Activated naive CD4-positive, alpha-beta T cell treated with anti-CD3 and anti-CD28 coated beads, Interleukin-2, amount 50 U/mL, for 72 hours (primary cell): ENCODE measurements at places on chromosomes 5 and 9.

DNA sequence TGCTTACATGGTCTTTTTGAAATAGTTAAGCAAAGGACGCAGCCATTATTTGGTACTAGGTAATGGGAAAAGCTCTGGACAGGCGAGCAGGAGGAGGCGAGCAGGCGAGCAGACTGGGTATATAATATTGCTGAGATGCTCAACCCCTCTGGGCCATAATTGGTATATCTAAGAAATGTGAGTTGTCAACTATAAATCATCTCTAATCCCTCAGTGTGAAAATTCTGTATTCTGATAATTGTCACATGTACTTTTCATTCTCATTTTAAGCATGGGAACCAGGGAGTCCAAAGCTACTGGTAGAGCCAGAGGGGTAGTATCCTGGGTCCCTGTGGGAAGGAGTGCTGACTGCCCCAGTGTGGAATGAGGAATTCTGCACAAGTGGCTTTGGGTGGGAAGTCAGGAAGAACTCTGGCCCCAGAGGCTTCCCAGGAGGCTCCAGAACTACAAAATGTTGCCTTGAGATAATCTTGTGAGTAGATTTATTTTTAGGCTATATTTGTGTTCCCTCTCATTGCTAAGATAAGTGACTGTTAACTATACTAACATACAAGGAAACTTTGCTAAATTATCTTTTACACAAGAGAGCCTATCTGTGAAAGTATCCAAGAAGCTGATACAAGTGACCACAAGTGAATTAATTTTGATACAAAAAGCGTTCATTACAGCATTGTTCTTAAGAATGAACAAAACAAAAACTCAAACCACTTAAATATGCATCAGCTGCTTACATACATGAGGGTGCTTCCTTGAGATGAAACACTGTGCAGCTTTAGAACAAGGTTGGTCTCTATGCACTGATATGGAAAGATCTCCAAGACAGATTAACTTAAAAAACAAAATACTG, 70.5 kb upstream of the TNFAIP8 start:
- DNase-seq: no peak

DNA sequence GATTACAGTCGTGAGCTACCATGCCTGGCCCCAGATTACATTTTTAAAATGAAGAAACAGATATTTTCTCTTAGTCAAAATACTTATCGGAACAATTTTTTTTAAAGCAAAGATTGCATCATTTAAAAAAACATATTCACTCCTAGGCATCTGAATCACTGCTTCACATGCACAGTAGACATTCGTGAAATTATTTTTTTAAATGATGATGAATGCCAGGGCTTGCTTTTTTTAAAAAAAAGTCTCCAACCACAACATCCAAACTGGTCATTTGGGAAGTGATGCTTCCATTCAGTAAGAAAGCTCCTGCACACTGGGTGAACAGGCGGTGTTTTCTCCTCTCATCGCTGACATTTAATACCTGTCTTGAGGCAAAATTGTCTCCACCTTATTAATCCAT, 223.0 kb upstream of the DMRT1 start:
- no peak for DNase-seq

DNA sequence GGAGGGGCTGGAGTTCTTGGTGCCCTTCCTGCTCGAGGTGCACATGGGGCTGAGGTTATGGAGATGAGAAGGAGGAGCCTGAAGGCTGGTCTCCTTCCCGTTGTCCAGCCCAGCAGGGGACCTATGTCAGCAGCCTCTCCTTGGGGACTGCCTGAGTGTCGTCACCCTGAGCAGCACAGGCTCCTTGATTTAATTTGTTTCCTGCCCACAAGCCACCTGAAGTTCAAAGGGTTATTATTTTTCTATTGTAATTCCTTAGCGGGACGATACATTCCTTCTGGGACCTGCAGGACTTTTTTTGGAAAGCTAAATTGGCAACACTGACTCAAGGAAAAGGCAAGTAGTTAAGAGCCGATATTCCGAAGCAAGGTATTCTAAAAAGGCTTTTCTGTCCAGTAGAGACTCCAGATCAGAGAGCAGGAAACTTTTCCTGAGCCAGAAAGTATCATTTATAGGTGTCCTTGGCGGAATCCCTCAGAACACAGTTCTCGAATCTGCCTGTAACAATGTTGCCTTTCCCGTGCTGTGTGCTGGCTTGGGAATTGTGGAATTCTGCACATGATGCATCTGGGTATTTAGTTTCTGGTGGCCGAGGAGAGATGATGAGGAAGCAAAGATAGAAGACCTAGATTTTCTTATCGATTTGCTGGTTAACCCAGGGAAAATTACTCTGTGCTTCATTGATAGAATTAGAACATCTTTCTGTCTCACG, 55.4 kb downstream of the ARHGAP26 start:
- no peak for DNase-seq

- no peak for DNase-seq
These were observed 56.6 kb downstream of the KCNN2 start for GRCh38 chr5:114418176-114419066.

GRCh38 chr5:56922922-56923321, 13.5 kb downstream of the SETD9 start:
- DNase-seq: no peak

- no peak for DNase-seq
These were observed 8.9 kb upstream of the RXRA start for GRCh38 chr9:134317400-134317789.

DNA sequence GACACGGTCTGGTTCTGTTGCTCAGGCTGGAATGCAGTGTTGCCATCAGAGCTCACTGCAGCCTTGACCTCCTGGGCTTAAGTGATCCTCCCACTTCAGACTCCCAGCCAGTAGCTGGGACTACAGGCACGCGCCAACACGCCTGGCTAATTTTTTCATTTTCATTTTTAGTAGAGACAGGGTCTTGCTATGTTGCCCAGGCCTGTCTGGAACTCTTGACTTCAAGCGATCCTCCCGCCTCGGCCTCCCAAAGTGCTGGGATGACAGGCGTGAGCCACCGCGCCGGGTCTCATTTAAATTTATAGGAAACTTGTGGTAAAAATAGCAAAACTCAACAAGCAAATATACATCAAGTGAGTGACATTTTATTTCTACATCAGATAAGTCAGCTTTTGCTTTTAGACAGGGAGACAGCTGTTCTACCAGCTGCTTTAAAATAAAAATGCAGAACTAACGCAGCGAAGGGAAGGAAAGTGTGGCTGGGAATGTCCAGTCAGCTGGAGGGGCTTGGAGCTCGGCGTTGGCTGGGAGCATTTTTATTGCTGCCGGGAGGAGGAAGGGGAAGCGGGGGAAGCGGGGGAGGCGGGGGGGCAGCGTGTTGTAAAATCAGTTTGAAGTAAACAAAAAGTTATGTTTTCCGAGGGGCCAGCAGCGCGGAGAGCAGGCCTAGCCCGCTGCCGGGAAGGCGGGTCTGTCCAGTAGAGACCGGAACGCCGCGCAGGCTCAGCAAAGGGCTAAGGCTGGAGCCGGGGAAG, 707 bp upstream of the ZFYVE16 start:
- DNase-seq: no peak

DNA sequence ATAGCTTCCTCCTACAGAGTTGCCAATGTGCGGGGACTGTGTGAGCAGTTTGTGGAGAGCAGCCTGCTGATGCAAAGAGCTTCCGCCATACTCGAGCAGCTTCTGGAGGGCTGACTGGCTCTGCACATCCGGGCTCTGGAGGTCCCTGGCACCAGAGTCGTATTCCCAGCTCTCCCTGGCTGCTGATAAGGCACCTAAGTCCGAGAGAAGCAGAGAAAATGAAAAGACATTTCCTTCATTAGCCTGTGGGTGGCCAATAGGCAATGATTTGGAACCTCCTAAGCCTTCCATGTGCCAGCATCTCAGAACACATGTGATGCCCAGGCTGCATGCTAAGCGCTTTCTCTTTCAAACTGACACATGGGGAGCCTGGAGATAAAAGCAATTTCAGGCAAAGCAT, 94.3 kb downstream of the TSSK1B start:
- DNase-seq: no peak

DNA sequence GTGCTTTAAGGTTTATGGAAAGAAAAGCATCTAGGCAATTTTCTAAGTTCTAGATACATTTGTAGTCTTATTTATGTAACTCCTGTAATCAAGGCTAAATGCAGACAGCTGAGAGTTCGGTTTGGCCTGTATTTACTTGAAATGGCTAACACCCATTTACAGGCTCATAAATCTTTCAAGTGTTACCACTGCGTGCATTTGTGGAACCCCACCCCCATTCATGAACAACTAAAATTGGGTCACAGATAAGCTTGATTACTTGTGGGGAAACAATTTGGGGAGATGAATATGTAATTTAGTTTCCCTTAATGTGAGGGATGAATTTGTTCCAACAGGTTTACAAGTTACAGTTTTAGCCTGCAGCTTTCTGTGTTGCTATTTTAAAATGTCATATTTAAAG, 360.6 kb downstream of the ARRDC3 start:
- no peak for DNase-seq

DNA sequence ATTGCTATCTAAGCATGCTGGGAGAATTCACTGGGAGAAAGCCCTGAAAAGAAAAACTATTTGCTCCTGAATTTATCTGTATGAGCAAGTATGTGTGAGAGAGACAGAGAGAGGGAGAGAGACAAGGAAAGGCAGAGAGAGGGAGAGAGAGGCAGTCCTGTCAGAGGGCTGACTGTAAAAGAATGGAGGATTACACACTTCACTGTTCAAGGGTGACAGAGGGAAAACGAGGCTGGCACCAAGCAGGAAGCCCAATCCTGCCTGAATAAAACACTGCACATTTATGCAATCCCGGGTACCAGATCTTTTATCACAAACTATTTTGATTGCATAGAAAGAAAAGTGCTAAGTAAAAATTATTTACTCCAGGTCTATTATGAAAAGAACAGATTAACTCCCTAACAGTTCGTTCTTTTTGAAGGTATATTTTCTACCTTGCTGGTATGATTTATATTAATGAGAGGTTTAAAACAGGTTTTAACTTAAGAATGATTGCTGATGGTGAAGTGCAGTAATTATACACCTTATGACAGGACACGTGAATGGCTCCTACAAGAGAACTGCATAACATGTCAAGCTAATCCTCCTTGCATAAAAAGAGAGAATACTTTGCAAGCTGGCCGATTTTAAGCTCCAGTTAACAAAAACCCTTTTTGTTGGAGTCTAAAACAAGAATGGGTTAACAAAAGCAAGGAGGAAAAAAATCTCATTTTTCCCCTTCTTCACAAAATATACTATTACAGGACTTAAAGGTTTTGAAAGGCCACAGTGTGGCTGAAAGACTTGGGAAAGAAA, 82.5 kb downstream of the NFIB start:
- DNase-seq: no peak

GRCh38 chr5:114252226-114252625, 109.6 kb upstream of the KCNN2 start:
- DNase-seq: no peak

GRCh38 chr9:97852001-97852398, 1.0 kb upstream of the FOXE1 start:
- DNase-seq: no peak
